Epithelial cell of proximal tubule (primary cell): ENCODE measurements at places on chromosomes 4 and X. TPM values are rescaled to one million over a fixed set of nuclear protein-coding genes. Genes with fewer than 3 reads are reported as not detected.

The PYURF gene
- total RNA-seq: 32.9 and 57.2 TPM in 2 replicates

The HERC5 gene
- 1.2 and 2.0 TPM in 2 replicates for total RNA-seq

The DMP1 gene
- total RNA-seq: not detected in 2 replicates

The ODAM gene
- total RNA-seq: not detected in 2 replicates

- no peak for DNase-seq
These were observed 12.8 kb downstream of the HTT start for GRCh38 chr4:3087115-3087797.

DNA sequence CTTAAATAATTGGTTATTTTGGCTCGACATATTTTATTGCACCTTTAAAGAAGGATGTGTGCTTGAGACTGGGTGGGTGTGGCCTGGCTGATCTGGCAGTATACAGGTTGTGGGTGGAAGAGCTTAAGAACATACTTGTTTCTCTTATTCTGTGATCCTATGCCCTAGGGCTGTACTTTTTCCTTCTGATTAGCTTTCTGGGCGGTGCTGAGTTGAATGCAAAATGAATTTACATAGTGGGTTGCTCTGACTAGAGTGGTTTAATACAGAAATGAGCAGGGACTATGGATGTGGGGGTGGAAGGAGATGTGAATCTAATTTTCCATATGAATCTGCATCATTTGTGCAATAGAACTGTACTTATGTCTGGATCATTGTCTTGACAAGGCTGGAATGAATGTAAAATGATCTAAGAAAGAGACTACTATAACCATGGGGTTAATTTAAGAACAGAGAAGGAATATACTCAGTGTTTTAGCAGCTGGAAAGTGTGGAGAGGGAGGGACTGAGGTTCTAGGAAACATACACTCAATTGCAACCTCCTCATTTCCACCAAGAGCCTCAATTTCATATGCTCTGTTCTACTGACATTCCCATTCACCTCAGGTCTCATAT, 73.7 kb downstream of the RLIM start:
- no peak for DNase-seq
